Mesangial cell (primary cell): ENCODE measurements at places on chromosomes 11 and 22. TPM values are rescaled to one million over a fixed set of nuclear protein-coding genes. Genes with fewer than 3 reads are reported as not detected.

Gene APOBEC3G
- total RNA-seq, result 1.6 and 10.9 TPM in 2 replicates

Gene B4GALNT4
- total RNA-seq, result 13.9 and 21.6 TPM in 2 replicates

Gene OR4C5
- total RNA-seq, result not detected in 2 replicates

Gene CLDN25
- total RNA-seq, result not detected in 2 replicates

Gene AGBL2
- total RNA-seq, result 0.98 and 2.8 TPM in 2 replicates

Gene TIMM10
- total RNA-seq, result 37.6 and 71.2 TPM in 2 replicates

Gene ZP1
- total RNA-seq, result 0.16 and 2.8 TPM in 2 replicates

Gene LINC01488
- total RNA-seq, result not detected in 2 replicates

Gene MRGPRX4
- not detected in 2 replicates for total RNA-seq

Gene RASSF10
- total RNA-seq, result 2.3 and 19.0 TPM in 2 replicates

Gene OTUB1
- 122 and 156 TPM in 2 replicates for total RNA-seq

Gene SYCE3
- not detected in 2 replicates for total RNA-seq

Gene ADM
- 22.2 and 31.4 TPM in 2 replicates for total RNA-seq

Gene MYRF
- total RNA-seq, result 45.6 and 93.3 TPM in 2 replicates

Gene TMEM45B
- total RNA-seq, result 0.16 and 0.76 TPM in 2 replicates

Gene ZNF70
- 2.8 and 4.1 TPM in 2 replicates for total RNA-seq

Gene TSSK2
- total RNA-seq, result not detected in 2 replicates

Gene C22orf15
- 0.65 and 2.7 TPM in 2 replicates for total RNA-seq

Gene OOSP2
- not detected in 2 replicates for total RNA-seq

Gene SPDYC
- not detected in 2 replicates for total RNA-seq

Gene DNAJB7
- not detected in 2 replicates for total RNA-seq

Gene TMEM191C
- 0.98 and 1.3 TPM in 2 replicates for total RNA-seq

Gene WT1
- total RNA-seq, result 13.4 and 41.1 TPM in 2 replicates

Gene APLNR
- not detected in 2 replicates for total RNA-seq

Gene HOATZ
- 0.49 TPM in 1 of 2 replicates, not detected in the other for total RNA-seq

Gene VSIG10L2
- total RNA-seq, result not detected in 2 replicates

Gene OR5B21
- not detected in 2 replicates for total RNA-seq

Gene SAA1
- 0.51 TPM in 1 of 2 replicates, not detected in the other for total RNA-seq

Gene EMID1
- 1.3 and 4.2 TPM in 2 replicates for total RNA-seq

Gene TPH1
- total RNA-seq, result under 0.01 TPM in 1 of 2 replicates, not detected in the other

Gene FADS3
- 42.4 and 63.6 TPM in 2 replicates for total RNA-seq

Gene KRTAP5-10
- not detected in 2 replicates for total RNA-seq

Gene SLC25A18
- total RNA-seq, result not detected in 2 replicates

Gene SLC22A9
- total RNA-seq, result not detected in 2 replicates

Gene GNAZ
- total RNA-seq, result 1.3 and 3.5 TPM in 2 replicates

Gene PANX2
- total RNA-seq, result 0.13 and 0.16 TPM in 2 replicates

Gene KCNJ1
- 0.13 TPM in 1 of 2 replicates, not detected in the other for total RNA-seq

Gene ZFTA
- 7.2 and 22.3 TPM in 2 replicates for total RNA-seq

Gene C11orf16
- total RNA-seq, result not detected in 2 replicates

Gene NECTIN1
- 8.0 and 14.3 TPM in 2 replicates for total RNA-seq

Gene OLFML1
- 0.25 TPM in 1 of 2 replicates, not detected in the other for total RNA-seq
